ENCODE measurements at places on chromosomes 3 and 15. TPM values are rescaled to one million over a fixed set of nuclear protein-coding genes. Genes with fewer than 3 reads are reported as not detected.

Gene DUOXA2
- not detected for total RNA-seq

Gene SLC9C1
- total RNA-seq, result not detected

DNA sequence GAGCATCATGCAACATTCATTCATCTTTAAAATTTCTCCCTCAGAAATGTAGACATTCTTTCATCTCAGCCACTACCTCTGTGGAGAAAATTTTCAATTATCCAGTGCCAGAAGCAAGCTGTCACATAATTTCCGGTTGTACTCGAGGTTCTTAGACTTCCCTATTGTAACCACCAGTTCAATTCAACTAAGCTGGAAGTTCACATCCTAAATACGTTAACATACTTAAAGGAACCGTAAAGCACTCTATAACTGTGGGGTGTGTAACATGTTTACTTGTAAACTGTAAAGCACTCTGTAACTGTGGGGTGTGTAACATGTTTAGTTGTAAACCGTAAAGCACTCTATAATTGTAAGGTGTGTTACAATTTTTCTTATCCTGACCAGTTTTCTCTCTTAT is 150.3 kb downstream of the PLCL2 start:
- no peak for DNase-seq

GRCh38 chr3:186413615-186414415 is 51.8 kb upstream of the DGKG start:
- peak; percentile 21 for DNase-seq

GRCh38 chr3:57681691-57682090 is 11.2 kb downstream of the DENND6A start:
- DNase-seq, result no peak

- no peak for DNase-seq
Observed at GRCh38 chr3:127173516-127174166, 19.3 kb upstream of the PRR23E start.

GRCh38 chr15:99582508-99582960 is 16.8 kb downstream of the MEF2A start:
- DNase-seq, result no peak

DNA sequence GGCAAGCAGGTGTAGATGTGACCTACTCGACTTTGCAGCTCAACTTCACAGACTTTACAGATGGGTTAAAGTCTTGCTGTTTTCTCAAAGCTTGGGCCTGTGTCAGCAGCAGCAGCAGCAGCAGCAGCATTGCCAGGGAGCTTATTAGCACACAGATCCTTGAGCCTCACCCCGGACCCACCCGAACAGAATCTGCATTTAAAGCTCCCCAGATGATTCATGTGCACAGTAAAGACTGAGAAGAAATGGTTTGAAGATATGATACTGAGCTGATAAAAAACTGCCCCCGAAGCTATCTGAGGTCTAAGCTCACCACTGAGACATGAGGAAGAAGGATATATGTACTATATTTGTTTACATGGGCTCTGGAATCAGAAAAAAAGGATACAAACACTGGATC is 231.7 kb downstream of the ARPP21 start:
- no peak for DNase-seq

DNA sequence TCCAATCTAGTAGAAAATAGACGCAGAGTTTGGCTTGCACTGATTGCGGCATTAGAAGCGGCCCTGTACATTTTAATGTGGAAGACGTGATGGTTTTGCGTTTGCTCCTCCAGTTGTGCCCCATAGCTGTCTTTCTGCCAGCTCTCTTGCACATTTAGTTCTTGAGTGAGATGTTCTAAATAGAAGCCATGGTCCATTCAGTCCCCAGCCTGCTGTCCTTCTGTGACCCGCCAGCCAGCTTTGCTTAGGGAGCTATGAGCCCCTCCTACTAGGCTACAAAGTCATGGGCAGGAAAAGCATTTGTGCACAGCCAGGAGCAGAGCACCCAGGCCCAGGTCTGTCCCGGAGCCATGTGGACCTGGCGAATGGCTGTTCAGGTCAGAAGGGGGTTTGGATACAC is 50.3 kb downstream of the APBA2 start:
- DNase-seq, result no peak

DNA sequence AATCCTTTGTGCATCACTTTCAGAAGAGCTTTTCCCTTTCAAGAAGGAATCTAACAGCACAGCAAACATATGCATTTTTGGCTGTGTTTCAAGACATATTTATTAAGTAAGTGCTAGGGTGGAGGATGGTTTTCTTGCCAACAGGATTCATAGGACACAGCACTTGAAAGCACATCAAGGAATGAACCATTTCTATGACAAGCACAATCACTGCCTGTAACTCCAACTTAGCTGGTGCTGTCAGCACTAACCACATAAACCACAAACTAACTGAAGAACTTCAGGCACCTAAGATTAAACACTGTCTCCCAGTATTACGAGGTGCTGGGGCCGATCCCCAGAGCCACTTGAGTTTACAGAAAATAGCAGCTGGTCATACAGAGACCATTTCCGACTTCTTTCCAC is 35.4 kb upstream of the SPRED1 start:
- peak; percentile 58 for DNase-seq

DNA sequence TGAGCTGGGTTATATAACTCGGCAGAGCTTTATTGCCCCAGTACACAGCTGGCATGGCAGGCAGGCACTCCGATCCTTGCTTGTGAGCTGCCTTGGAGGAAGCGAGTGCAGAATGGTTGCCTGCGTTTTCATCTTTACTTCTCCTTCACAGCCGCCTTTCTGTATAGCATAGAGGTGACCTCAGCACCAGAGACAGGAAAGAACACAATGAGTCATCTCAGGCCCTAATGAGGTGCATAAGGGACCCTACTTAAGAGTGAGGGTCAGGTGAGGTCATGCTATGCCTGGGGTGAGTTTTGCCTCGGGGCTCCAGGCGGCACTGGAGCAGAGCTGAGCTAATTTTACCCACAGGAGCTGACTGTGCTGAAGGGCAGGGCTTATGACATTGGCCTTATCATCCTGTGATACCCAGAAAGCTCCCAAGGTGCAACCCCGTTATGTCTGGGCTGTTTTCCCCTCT is 43.5 kb downstream of the LPP start:
- DNase-seq, result peak; percentile 87
